ENCODE measurements at places on chromosomes 13 and 19. TPM values are rescaled to one million over a fixed set of nuclear protein-coding genes. Genes with fewer than 3 reads are reported as not detected.
A peak's percentile ranks its signal among the peaks of the same experiment; 100 is the strongest.

DNA sequence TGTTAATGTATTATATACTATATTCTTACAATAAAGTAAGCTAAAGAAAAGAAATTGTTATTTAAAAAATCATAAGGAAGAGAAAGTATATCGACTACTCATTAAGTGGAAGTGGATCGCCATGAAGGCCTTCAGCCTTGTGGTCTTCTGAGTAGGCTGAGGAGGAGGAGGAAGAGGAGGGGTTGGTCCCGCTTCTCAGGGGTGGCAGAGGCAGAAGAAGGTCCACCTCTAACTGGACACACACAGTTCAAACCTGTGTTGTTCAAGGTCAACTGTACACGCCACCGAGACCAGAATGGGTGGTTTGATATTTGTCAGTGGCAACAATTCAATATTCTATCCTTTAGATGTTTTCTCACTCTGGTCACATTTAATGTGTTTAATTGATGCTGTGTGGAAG is 67.2 kb downstream of the ALOX5AP start:
- H3K27me3 ChIP-seq: no peaks in the 10 kb centered on the region
- peak overlapping the region; percentile 37 for H3K4me3 ChIP-seq
- peaks cover 24% of the 10 kb centered on the region for H3K4me1 ChIP-seq
- no peak overlapping the region for H3K27ac ChIP-seq
- DNase-seq: no peak

- peak; percentile 85 for DNase-seq
- H3K27me3 ChIP-seq: no peaks in the 10 kb centered on the region
- peak overlapping the region; percentile 99 for H3K27ac ChIP-seq
These were observed 984 bp downstream of the RPS11 start for GRCh38 chr19:49497047-49497788.

DNA sequence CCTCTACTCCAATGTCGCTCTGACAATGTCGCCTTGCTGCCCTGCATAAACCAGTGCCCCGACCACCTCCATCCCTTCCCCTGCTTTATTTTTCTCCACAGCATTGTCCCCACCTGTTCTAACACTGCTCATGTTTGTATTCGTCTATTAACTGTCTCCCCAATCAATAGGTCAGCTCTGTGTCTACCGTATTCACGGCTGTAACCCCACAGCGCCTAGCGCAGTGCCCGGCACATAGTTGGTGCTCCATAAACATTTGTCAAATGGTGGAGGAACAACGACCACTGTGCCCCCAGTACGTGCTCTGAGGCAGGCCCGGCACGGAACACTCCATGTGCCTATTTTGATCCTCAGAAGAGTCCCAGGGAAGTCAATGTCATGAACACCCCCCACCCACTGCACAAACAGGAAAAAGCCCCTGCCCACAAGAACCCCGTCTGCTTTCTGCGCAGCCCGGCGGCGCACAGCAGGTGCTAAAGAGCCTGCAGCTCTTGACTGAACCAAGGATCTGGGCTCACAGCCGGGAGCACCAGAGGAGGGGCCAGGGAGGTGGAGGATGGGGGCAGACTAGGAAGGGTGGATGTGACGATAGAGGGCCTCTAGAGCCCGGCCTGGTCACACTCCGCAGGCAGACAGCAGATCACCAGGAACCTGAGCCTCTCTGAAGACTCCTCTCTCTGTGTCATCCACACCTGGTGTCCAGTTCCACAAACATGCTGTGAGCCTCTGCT is 1.8 kb upstream of the CEACAM16 start:
- no peak for DNase-seq
- no peak overlapping the region for H3K27ac ChIP-seq
- peaks cover 12% of the 10 kb centered on the region for H3K4me1 ChIP-seq
- H3K36me3 ChIP-seq: no peaks in the 10 kb centered on the region
- peaks cover 30% of the 10 kb centered on the region for H3K27me3 ChIP-seq

GRCh38 chr13:112113851-112114250 is 46.9 kb downstream of the SOX1 start:
- no peaks in the 10 kb centered on the region for H3K36me3 ChIP-seq
- no peak overlapping the region for H3K27ac ChIP-seq
- no peak overlapping the region for H3K4me3 ChIP-seq
- H3K27me3 ChIP-seq: peaks cover 7% of the 10 kb centered on the region

- no peak overlapping the region for H3K27ac ChIP-seq
- H3K36me3 ChIP-seq: no peaks in the 10 kb centered on the region
- DNase-seq: no peak
- H3K27me3 ChIP-seq: no peaks in the 10 kb centered on the region
- no peaks in the 10 kb centered on the region for H3K4me1 ChIP-seq
These were observed 45.0 kb downstream of the MYH14 start for GRCh38 chr19:50248413-50248812.

- H3K27me3 ChIP-seq: peaks cover 43% of the 10 kb centered on the region
- DNase-seq: no peak
- H3K4me3 ChIP-seq: no peak overlapping the region
- no peaks in the 10 kb centered on the region for H3K36me3 ChIP-seq
- no peak overlapping the region for H3K27ac ChIP-seq
These were observed 13.3 kb downstream of the TNFRSF19 start for GRCh38 chr13:23583491-23583890.

Gene POLR2E
- total RNA-seq: 176 TPM

DNA sequence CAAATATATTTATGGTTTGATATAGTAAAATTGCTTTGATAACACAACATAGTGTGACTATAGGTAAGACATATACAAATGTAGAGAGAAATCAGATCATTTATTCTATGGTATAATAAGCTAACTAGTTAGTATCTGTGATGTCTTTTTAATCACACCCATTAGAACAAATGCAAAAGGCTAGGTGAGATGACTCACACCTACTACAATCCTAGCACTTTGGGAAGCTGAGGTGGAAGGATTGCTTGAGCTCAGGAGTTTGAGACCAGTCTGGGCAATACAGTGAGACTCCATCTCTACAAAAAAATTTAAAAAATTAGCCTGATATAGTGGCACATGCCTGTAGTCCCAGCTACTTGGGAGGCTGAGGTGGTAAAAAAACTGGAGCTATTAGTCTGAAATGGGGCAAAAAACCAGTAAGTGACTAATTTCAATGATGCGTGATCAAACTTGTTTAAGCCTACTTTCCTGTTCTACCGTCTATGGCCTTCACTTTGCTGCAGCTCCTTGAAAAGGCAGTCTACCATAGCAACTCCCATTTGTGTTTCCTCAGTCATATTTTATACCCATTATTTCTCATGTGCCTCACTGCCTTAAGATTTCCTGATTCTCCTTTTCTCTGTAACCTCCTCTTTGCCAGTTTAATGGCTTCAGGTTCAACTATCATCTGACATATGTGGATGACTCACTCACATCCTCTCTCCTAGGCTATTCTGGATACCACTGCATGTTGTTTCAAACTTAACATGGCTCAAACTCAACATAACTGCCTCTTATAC is 12.5 kb downstream of the ALG5 start:
- no peak overlapping the region for H3K4me3 ChIP-seq
- no peak overlapping the region for H3K27ac ChIP-seq
- peaks cover 49% of the 10 kb centered on the region for H3K36me3 ChIP-seq
- no peaks in the 10 kb centered on the region for H3K27me3 ChIP-seq
- no peaks in the 10 kb centered on the region for H3K4me1 ChIP-seq

DNA sequence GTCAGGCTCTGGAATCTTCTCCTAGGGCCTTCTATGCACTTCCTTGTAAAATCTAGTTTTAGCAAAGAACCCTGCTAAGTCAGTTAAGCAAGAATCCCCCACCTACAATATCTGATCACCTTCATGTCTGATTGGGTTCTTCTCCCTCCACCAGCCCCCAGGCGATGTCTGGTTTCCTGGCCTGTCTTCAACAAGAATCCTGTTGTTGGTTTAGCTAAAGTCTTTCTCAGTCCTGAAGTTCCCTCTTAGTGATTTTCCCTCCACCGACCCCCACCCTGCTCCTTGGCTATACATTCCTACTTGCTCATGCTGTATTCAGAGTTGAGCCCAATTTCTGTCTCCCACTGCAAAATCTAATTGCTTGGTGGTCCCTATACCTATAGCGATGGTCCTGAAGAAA is 35.2 kb upstream of the SLC46A3 start:
- no peak for DNase-seq
- H3K27me3 ChIP-seq: peaks cover 7% of the 10 kb centered on the region
- H3K4me3 ChIP-seq: no peak overlapping the region
- peaks cover 38% of the 10 kb centered on the region for H3K4me1 ChIP-seq

Gene NFIC
- 14.0 TPM for total RNA-seq

GRCh38 chr13:101210774-101211173 is 205.5 kb downstream of the NALCN start:
- no peak overlapping the region for H3K4me3 ChIP-seq
- H3K4me1 ChIP-seq: no peaks in the 10 kb centered on the region
- no peak for DNase-seq
- H3K36me3 ChIP-seq: no peaks in the 10 kb centered on the region
- H3K27ac ChIP-seq: no peak overlapping the region

Gene IRGC
- total RNA-seq: not detected

- H3K4me1 ChIP-seq: peaks cover 6% of the 10 kb centered on the region
- DNase-seq: no peak
- H3K27me3 ChIP-seq: peaks cover 11% of the 10 kb centered on the region
- H3K4me3 ChIP-seq: no peak overlapping the region
These were observed 871 bp downstream of the NCR1 start for GRCh38 chr19:54906819-54907218.

Gene ABHD8
- total RNA-seq: 9.7 TPM

- no peak overlapping the region for H3K27ac ChIP-seq
- H3K4me1 ChIP-seq: peaks cover 16% of the 10 kb centered on the region
These were observed 17.7 kb downstream of the POLRMT start for GRCh38 chr19:615619-616018.

Gene NLRP11
- not detected for total RNA-seq

- DNase-seq: no peak
- no peaks in the 10 kb centered on the region for H3K27me3 ChIP-seq
- no peaks in the 10 kb centered on the region for H3K36me3 ChIP-seq
These were observed 6.6 kb upstream of the ZNF835 start for GRCh38 chr19:56678205-56678604.

DNA sequence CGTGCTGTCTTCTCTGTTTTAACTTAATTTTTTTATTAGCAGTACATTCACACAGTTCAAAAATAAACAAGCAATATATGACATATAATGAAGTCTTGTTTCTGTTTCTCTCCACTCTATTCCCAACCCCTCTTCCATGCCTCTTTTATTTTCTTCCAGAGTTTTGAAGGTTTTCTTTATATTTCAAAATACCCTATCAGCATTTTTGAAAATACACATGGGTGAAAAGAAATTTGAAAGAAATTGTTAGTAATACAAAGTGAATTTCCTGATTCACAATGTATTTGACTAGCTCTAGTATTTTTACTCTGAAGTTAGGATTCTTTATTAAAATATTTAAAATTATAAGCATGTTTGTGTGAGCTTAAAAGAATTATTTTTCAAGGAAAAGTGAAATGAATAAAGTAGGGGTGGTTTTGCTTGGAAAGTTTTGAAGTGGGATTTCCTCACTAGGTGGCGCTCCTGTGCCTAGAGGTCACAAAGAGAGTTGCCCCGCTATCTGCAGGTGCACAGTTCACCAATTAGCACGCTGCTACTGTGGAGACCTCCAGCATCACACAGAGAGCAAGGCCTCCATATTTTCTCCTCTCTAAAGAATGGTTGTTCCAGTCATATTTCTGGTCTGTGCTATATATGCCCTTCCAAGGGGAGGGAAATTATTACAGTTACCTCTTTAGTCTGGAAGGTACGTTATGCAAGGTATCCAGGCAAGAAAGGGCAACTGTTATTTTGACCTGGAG is 37.6 kb downstream of the SOX21 start:
- H3K4me3 ChIP-seq: no peak overlapping the region
- peaks cover 23% of the 10 kb centered on the region for H3K27me3 ChIP-seq
- no peaks in the 10 kb centered on the region for H3K36me3 ChIP-seq
- H3K4me1 ChIP-seq: no peaks in the 10 kb centered on the region

Gene EID2B
- 4.1 TPM for total RNA-seq

DNA sequence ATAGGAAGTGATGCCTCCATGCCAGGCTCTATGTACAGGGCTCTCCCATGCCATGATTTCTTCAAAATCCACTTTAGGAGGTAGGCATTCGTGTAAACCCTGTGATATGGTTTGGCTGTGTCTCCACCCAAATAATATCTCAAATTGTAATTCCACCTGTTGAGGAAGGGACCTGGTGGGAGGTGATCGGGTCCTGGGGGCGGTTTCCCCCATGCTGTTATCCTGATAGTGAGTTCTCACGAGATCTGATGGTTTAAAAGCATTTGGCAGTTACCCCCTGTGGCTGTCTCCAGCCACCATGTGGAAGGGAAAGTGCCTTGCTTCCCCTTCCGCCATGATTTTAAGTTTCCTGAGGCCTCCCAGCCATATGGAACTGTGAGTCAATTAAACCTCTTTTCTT is 8.1 kb downstream of the SARS2 start:
- no peak for DNase-seq
- H3K27ac ChIP-seq: no peak overlapping the region
- H3K27me3 ChIP-seq: no peaks in the 10 kb centered on the region
- H3K36me3 ChIP-seq: peaks cover 21% of the 10 kb centered on the region
- H3K4me1 ChIP-seq: peaks cover 2% of the 10 kb centered on the region
